ENCODE measurements at places on chromosomes 6 and 20.

GRCh38 chr6:55997223-55997874 lies 122.0 kb upstream of the BMP5 start:
- DNase-seq, result no peak

GRCh38 chr20:3082306-3082951 lies 2.1 kb downstream of the AVP start:
- peak; percentile 33 for DNase-seq

DNA sequence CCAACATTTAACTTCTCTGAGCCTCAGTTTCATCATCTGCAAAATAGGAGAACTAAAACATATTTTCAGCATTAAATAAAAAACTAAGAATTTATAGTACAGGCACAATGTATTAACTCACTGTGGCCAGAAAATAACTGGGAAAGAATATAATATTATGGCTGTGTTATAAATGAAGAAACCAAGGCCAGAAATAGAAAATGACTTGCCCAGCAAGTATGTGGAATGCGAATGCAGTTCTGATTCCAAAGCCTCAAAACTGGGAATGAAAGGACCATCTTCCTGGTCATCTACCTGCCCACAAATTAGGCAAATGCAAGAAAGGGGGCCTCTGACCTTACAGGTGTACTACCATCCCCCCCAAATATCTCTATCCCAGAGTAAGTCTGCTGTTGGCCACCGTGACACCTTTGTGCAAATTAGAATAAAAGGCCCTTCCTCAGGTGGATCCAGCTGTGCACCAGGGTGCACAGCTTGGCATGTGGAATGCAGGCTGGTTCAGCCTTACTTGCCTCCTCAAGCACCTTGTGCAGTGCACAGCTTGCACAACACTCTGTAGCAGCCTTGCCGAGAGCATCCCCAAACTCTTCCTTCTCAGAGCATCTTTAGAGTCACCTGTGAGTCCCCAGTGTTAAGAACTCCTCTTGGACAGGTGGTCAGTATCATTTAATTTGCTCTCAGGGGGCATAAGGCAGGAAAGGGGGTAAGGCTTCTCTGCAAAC lies 4.4 kb downstream of the SLC13A3 start:
- DNase-seq, result no peak

DNA sequence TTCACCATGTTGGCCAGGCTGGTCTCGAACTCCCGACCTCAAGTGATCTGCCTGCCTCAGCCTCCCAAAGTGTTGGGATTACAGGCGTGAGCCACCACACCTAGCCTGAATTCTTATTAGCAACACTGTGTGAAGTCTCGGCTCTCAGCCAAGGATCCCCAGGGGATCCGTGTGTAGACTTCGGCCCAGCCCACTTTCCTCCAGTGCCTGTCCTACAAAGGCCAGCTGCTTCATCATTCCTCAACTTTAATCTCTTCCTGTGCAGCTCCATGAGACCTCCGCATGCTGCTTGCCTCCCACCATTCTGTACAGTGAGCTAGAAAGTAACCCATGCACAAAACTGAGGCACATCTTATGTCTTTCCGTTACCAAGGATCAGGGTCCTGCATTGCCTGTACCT lies 71.8 kb downstream of the SAMD3 start:
- no peak for DNase-seq

GRCh38 chr20:35215066-35215956 lies 11.2 kb upstream of the MMP24 start:
- DNase-seq, result no peak

DNA sequence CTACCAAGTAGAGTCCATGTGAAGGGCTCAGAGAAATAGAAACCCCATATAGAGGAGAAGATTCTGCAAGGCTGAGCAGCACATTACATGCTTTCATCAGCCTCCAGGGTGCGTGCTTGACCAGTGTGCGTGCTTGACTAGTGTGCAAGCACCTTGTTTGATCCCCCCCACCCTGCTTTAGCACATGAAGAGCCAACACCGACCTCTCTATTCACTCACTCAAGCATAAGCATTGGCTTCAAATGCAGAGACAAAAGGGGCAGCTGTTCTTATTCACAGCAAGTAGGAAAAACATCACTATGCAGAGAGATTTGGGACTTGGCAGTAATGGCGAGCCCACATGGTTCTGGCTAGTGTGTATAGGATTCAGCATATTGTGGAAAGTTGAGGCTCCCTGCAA lies 278.7 kb upstream of the RNF217 start:
- DNase-seq, result peak; percentile 64

- peak; percentile 10 for DNase-seq
These were observed 17.6 kb downstream of the SLC18B1 start for GRCh38 chr6:132780770-132781371.

Measured in brain (organoid and tissue), 16 donors.